ENCODE measurements at places on chromosomes 1 and 21.
A peak's percentile ranks its signal among the peaks of the same experiment; 100 is the strongest.

DNA sequence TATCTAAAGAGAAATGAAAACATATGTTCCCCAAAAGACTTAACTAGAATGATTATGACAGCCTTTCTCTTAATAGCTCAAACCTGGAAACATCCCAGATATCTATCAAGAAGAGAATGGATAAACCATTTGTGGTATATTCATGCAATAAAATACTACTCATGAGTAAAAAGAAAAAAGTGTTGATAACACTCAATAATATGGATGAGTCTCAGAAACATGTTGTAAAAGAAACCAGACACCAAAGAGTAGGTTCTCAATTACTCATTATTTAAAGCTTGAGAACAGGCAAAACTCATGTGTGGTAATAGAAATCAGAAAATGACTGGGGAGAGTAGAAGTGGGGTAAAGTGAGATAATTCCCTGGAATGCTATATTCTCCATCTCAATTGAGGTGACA lies 154.1 kb downstream of the PHTF1 start:
- no peak for DNase-seq

DNA sequence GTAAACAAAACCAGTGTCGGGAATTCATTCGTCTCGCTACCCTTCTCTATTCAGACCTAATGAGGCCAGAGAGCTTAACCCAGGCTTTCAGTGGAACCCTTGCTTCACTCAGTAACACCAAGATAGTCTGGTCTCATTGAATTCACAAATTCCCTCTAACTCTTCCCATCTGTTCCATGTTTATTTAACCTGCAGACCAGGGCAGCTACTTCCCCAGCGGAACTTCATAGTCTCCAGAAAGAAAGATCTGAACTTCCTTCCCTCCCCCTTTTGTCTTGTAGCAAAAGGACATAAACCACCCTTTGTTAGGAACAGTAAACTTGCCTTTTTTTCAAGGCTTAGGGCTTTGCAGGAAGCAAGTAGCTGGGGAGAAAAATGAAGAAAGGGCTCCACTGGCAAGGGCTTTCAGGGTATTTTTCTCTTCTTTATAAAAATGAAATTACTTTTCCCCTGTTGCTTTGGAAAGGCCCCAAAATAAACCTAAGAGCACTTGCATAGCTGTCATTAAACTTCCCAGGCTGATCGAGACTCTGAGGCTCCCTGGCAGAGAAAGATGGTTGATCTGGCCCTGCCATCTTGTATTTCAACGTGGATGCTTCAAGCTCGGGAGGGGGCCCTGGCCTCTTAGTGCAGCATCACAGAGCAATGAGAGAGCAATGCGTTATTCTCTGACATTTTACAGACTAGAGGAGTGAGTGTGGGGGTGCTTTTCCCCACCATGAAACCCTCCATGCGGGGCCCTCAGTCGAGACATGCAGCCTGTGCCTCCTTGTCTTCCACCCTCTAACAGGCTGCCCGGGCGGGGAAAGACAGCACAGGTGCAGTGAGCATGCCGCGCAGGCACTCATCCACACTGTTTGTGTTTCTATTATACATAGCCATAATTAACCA lies 30.0 kb downstream of the MIS18A start:
- DNase-seq, result no peak

- no peak for DNase-seq
Observed at GRCh38 chr21:26962621-26963181, 4.2 kb downstream of the ADAMTS5 start.

GRCh38 chr1:204367956-204368355 lies 8.2 kb upstream of the PLEKHA6 start:
- DNase-seq, result no peak

- DNase-seq, result no peak
Observed at GRCh38 chr1:37817481-37817880, 9.5 kb upstream of the YRDC start.

DNA sequence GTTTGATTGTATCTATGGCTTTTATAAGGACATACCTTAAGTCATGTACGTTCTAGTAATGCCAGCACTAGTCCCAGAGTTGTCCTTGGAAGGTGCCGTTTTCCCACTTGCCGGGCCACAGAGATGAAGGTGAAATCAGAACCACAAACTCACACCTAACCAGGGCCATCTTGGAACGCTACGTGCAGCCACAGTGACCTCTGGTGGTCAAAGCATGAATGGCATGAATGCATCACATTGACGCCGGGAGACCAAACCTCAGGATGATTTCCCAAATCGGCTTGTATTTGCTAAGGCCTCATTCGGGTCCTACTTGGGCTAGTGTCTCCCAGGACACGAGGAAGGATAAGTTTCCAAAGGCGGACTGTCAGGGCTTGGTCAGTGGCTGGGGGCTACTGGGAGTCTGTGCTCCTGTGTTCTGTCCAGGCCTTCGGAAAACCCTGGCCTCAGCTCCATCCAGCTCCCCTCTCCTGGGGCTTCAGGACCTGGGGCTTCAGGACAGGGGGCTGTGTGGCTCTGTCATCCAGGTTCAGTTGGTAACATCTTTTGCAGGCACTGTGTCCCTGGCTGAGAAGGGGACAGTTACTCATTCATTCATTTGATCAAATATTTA lies 260.5 kb downstream of the PRDM2 start:
- DNase-seq, result peak; percentile 35

DNA sequence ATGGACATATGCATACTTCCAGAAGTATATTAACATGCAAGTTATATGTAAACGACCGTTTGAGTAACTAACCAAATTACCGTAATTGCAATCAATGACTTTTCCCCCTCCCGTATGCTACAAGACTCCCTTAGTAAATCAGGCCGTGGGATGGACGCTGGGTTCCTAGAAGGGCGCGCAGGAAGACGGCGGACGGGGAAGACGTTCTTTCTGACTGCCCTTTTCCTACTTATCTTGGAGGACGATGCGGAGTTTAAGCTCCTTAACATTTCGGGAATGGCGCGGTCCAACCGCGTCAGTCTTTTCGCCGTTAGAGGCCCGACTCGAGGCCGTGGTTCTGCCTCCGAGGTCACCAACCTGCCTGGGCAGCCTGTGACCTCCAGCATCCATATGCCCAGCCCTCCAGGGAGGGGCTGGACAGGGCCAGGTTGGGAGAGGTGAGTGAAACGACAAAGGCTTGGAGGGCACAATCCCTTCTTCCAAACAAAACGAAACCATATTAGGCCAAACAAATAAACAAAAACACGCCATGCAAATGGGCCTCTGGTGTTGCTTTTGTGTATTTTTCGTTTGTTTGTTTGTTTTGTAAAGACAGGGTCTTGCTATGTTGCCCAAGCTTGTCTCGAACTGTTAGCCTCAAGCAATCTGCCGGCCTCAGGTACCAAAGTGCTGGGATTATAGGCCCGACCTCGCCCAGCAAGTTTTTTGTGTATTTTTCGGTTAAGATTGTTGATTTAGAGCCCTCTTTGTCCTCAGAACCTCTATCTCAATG lies 873 bp upstream of the PI4KB start:
- no peak for DNase-seq

DNA sequence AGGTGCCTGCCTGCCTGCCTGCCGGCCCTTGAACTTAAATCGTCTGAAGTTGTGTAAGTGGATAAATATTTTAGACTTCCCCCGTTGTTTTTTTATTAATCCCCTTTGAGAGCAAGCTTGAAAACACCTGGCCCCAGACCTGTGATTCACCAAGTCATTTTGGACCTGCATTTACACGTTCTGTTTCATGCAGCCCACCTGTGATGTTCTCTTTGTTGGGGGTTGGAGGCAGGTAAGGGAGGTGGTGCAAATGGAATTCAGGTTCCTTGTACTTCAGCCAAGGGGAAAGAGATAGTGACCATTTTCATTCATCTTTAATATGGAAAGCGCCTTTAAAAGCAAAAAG lies 1.2 kb downstream of the SLC37A1 start:
- no peak for DNase-seq

- no peak for DNase-seq
Observed at GRCh38 chr1:226945106-226945857, 5.2 kb downstream of the COQ8A start.

All from hematopoietic multipotent progenitor cell (in vitro differentiated cells).